ENCODE measurements at places on chromosomes 5 and 9. TPM values are rescaled to one million over a fixed set of nuclear protein-coding genes. Genes with fewer than 3 reads are reported as not detected.

GRCh38 chr5:84384604-84385575 lies at the start of gene EDIL3:
Gene EDIL3, minus strand, starts transcription at chr5:84384880. Its CDS starts 506 bp downstream, at chr5:84384374.
- DNase-seq = no peak
- H3K4me1 ChIP-seq = no peaks in the 10 kb centered on the region
- H3K27me3 ChIP-seq = no peaks in the 10 kb centered on the region
- no peak within 1 kb of the TSS for H3K27ac ChIP-seq
- no peaks in the 10 kb centered on the region for H3K36me3 ChIP-seq

DNA sequence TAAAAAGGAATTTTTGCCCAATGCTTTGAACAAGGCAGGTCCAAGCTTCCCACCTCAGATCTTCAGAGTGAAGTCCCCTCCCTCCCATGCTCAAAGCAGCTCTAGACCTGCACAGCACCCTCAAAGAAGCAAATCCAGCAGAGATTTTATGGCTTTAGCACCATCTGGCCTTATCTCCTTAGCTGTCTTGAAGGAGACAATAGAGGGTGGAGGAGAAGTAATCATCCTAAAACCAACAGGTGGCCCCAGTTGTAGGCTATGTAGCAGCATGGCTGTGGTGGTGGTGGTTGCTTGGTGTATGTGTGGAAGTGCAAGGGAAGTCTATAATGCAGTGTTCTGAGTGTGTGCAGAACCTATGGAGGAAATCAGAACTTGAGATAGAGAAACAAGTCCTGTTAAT lies 140.1 kb downstream of the GRIA1 start:
- no peaks in the 10 kb centered on the region for H3K4me1 ChIP-seq
- no peak overlapping the region for H3K4me3 ChIP-seq

Gene SPINK7
- not detected for total RNA-seq

DNA sequence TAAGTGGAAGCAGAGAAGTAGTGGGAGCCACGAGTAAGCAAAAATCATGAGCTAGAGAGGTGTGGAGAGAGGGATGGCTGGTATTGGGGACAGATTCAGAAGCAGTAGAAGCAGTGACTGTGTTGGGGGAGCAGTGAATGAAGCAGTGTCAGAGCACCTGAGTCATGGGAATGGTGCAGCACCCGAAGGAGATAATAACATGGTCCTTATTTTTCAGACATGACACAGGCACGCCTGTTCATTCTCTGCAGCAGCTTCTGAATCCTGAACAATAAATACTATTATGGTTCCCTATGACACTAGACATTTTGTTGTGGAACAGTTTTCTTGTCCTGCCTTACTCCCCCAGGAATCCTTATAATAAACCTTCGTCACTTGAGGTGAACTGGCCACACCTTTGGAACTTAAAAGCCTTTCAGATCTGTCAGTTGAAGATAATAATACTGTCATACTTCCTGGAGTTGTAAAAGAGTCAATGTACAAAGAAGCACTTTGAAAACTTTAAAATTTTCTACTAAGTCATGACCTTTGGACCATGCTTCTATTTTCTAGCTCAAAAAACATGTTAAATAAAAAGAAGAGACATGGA lies 7.0 kb upstream of the RASA1 start:
- DNase-seq = no peak
- no peak overlapping the region for H3K27ac ChIP-seq
- H3K4me1 ChIP-seq = no peaks in the 10 kb centered on the region

Gene LCN9
- total RNA-seq = not detected

Gene TTC16
- total RNA-seq = 9.9 TPM

Gene TXNDC8
- not detected for total RNA-seq

Measured in naive thymus-derived CD4-positive, alpha-beta T cell (primary cell).